ENCODE measurements at places on chromosomes 13 and 19. TPM values are rescaled to one million over a fixed set of nuclear protein-coding genes. Genes with fewer than 3 reads are reported as not detected.

DNA sequence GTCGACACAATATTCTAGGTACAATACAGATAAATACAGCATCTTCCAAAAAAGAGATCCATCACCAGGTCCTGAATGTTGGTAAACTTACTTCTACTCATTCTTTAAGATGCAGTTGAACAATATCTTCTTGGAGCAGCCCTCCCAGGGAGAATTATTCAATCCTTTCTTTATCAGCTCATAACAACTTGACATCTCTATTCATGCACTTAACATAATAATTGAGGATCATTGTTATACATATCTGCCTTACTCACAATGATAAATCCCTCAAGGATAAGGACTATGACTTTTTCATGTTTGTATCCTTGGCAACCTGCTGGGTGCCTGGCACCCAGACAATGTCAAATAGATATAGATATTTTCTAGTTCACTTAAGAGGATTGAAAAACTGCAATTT is 219.5 kb downstream of the POU4F1 start:
- H3K4me3 ChIP-seq, result no peak overlapping the region
- no peaks in the 10 kb centered on the region for H3K27me3 ChIP-seq
- H3K4me1 ChIP-seq, result no peaks in the 10 kb centered on the region
- DNase-seq, result no peak

SHD gene
- total RNA-seq, result 0.38 TPM

KBTBD6 gene
- total RNA-seq, result 3.8 TPM

DNA sequence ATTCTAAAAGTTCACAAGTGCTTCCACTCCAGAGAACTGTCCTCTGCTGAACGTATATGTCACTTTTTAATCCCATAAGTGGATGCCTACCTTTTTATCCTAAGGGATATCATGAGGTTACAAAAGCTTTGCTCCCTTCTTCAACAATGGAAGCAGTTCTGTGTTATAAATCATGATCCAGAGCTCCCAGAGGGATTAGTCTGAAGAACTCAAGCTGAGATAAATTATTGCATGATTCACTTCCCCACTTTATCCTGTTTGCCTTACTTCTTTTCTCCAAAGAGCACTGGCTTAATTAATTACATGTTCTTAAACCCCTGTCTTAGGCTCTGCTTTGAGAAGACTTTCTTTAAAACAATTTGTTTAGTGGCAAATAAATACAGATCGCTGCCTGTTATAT is 246.7 kb downstream of the PCDH17 start:
- no peak overlapping the region for H3K4me3 ChIP-seq
- no peak for DNase-seq
- no peaks in the 10 kb centered on the region for H3K27me3 ChIP-seq
- no peak overlapping the region for H3K27ac ChIP-seq

GRCh38 chr13:112686987-112687386 is 2.9 kb upstream of the ATP11A start:
- H3K36me3 ChIP-seq, result no peaks in the 10 kb centered on the region
- DNase-seq, result no peak
- H3K27ac ChIP-seq, result no peak overlapping the region

GRCh38 chr19:21133633-21134032 is 8.2 kb upstream of the ZNF431 start:
- H3K27me3 ChIP-seq, result no peaks in the 10 kb centered on the region
- H3K27ac ChIP-seq, result no peak overlapping the region
- no peak overlapping the region for H3K4me3 ChIP-seq
- H3K4me1 ChIP-seq, result peaks cover 5% of the 10 kb centered on the region
- no peaks in the 10 kb centered on the region for H3K36me3 ChIP-seq

DNA sequence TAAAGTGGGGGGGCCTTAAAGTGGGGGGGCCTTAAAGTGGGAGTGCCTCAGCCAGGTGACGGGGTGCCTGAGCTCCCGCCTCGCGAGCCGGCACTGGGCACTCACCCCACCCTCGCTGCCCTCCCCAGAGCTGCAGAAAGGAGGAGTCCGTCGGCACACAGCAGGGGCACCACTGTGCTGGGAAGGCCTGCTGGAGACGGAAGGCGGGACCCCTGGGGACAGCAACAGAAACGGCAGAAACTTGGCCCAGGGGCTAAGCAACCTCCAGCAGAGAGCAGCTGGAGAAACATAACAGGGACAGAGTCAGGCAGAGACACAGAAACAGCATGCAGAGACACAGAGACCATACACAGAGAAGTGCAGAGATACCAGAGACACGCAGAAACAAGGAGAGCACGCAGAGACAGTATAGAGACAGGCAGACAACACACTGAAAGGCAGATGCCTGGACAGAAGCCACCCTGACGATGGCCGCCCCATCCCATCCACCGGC is 7.9 kb downstream of the CFD start:
- peaks cover 20% of the 10 kb centered on the region for H3K4me1 ChIP-seq
- no peak overlapping the region for H3K4me3 ChIP-seq
- no peak overlapping the region for H3K27ac ChIP-seq
- no peaks in the 10 kb centered on the region for H3K27me3 ChIP-seq
- H3K36me3 ChIP-seq, result peaks cover 66% of the 10 kb centered on the region

DNA sequence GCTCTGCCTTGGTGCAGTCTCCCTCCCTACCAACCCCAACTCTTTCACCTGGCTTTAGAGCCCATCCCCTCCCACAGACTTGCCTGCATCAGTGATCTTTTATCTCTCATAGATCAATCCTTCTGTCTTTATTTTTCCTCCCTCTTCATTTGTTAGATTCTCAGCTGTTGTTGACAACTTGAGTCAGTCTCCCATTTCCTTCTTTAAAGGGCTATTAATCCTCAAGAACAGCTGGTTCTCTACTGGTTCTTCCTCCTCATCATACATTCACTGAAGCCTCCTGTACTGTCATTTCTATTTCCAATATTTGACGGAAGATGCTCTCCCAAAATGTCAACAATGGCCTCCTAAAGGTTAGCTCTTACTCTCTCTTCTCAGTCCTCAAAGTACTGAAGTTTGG is 408.2 kb downstream of the TBC1D4 start:
- no peaks in the 10 kb centered on the region for H3K4me1 ChIP-seq
- no peak overlapping the region for H3K4me3 ChIP-seq
- no peak for DNase-seq
- no peaks in the 10 kb centered on the region for H3K36me3 ChIP-seq
- H3K27ac ChIP-seq, result no peak overlapping the region

GRCh38 chr13:57582032-57582431 is 49.5 kb upstream of the PCDH17 start:
- no peak overlapping the region for H3K27ac ChIP-seq
- H3K36me3 ChIP-seq, result no peaks in the 10 kb centered on the region
- H3K4me1 ChIP-seq, result no peaks in the 10 kb centered on the region
- H3K27me3 ChIP-seq, result no peaks in the 10 kb centered on the region
- no peak overlapping the region for H3K4me3 ChIP-seq

- H3K27ac ChIP-seq, result no peak overlapping the region
- no peak for DNase-seq
- no peak overlapping the region for H3K4me3 ChIP-seq
- no peaks in the 10 kb centered on the region for H3K36me3 ChIP-seq
- H3K27me3 ChIP-seq, result no peaks in the 10 kb centered on the region
Observed at GRCh38 chr13:30329009-30329585, 21.7 kb upstream of the KATNAL1 start.

DNA sequence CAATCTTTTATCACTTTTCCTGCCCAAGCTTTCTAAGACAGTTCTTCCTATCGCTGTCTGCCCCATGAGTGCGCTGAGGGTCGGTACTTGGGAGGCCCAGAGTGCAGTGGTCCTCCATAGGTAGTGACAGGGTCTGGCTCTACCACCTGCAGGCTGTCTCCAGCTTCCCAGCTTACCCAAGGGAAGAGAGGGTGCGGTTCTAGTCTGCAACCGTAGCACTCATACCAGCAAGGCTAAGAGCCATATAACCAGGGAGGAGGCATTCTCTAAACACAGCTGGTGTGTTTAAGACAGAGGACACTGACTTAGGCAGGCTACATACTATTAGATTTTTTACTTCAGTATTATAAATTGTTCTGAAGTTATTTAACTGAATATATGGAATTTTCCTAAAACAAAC is 8.2 kb downstream of the PROZ start:
- H3K36me3 ChIP-seq, result peaks cover 15% of the 10 kb centered on the region
- no peaks in the 10 kb centered on the region for H3K27me3 ChIP-seq
- no peak for DNase-seq
- H3K4me1 ChIP-seq, result no peaks in the 10 kb centered on the region

OR4F17 gene
- not detected for total RNA-seq

DNA sequence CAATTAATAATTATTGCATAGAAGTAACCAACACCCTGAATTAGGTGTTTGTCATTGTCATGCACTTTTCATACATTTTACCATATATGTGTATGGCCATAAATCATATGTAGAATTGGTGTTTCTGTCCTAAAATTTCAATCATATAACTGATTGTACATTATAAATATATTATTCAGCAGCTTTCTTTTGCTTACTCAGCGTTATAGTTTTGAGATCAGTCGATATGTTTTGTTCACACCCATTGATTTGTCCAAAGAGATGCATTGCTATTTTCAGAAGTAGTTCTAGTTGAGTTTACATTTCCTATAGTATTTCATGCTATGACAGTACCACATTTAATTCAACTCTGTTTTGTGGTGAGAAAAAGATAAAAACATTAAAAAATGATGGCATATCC is 50.5 kb upstream of the PARP4 start:
- no peak for DNase-seq
- no peaks in the 10 kb centered on the region for H3K4me1 ChIP-seq
- no peaks in the 10 kb centered on the region for H3K27me3 ChIP-seq
- no peak overlapping the region for H3K4me3 ChIP-seq
- H3K27ac ChIP-seq, result no peak overlapping the region
- H3K36me3 ChIP-seq, result no peaks in the 10 kb centered on the region

GRCh38 chr19:15248648-15249527 is 16.6 kb upstream of the EPHX3 start:
- no peak overlapping the region for H3K4me3 ChIP-seq
- DNase-seq, result no peak
- H3K4me1 ChIP-seq, result no peaks in the 10 kb centered on the region

DNA sequence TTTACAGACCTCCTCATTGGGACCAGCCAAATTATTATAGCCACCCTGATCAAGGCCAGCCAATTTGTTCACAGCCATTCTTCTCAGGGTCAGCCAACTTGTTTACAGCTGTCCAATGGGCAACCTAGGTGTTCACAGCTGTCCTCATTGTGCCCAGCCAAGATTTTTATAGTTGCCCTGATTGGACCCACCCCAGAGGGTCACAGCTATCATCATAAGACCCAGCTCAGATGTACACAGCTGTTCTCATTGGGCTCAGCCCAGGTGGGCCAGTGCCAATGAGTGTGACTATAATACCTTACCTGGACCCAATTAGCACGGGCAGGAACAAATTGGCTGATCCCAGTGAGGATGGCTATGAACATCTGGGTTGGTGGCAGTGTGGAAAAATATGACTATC is 1151.8 kb downstream of the UQCRFS1 start:
- H3K36me3 ChIP-seq, result no peaks in the 10 kb centered on the region
- H3K27me3 ChIP-seq, result no peaks in the 10 kb centered on the region
- DNase-seq, result no peak
- no peaks in the 10 kb centered on the region for H3K4me1 ChIP-seq

SBSN gene
- not detected for total RNA-seq

GRCh38 chr13:110162866-110163658 is 143.9 kb downstream of the COL4A1 start:
- H3K36me3 ChIP-seq, result no peaks in the 10 kb centered on the region
- H3K27ac ChIP-seq, result no peak overlapping the region
- no peaks in the 10 kb centered on the region for H3K4me1 ChIP-seq
- H3K4me3 ChIP-seq, result no peak overlapping the region

- no peak overlapping the region for H3K27ac ChIP-seq
- peaks cover 9% of the 10 kb centered on the region for H3K4me1 ChIP-seq
- H3K4me3 ChIP-seq, result no peak overlapping the region
- H3K27me3 ChIP-seq, result no peaks in the 10 kb centered on the region
- no peak for DNase-seq
- peaks cover 12% of the 10 kb centered on the region for H3K36me3 ChIP-seq
Observed at GRCh38 chr19:55622242-55622969, 2.0 kb downstream of the ZNF784 start.

- H3K27ac ChIP-seq, result no peak overlapping the region
- H3K4me1 ChIP-seq, result no peaks in the 10 kb centered on the region
- no peak overlapping the region for H3K4me3 ChIP-seq
- DNase-seq, result no peak
- no peaks in the 10 kb centered on the region for H3K36me3 ChIP-seq
Observed at GRCh38 chr13:66530686-66531085, 699.5 kb downstream of the PCDH9 start.

- no peak overlapping the region for H3K4me3 ChIP-seq
- no peak overlapping the region for H3K27ac ChIP-seq
Observed at GRCh38 chr13:44617648-44618047, 41.5 kb upstream of the TSC22D1 start.

DNA sequence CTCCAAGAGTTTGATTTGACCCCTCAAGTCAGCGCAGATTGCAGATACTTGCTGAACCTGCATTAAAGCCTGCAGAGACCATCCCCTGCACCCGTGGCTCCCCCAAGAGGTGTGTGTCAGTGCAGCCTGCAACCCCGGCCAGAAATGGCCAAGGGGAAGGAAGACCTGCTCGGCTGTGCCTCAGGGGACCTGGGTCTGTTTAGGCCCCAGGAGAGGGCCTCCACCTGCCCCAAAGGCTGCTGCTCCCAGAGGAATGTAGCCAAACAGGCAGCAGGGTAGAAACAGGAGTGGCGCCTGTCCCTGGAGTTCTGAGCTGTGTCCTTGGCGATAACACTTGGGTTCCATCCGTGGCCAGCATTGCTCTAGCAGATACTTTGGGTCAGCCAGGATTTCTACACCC is 8.0 kb downstream of the POP4 start:
- peaks cover 7% of the 10 kb centered on the region for H3K4me1 ChIP-seq
- no peak overlapping the region for H3K4me3 ChIP-seq
- no peaks in the 10 kb centered on the region for H3K27me3 ChIP-seq
- peaks cover 70% of the 10 kb centered on the region for H3K36me3 ChIP-seq
- DNase-seq, result no peak
- no peak overlapping the region for H3K27ac ChIP-seq

DNA sequence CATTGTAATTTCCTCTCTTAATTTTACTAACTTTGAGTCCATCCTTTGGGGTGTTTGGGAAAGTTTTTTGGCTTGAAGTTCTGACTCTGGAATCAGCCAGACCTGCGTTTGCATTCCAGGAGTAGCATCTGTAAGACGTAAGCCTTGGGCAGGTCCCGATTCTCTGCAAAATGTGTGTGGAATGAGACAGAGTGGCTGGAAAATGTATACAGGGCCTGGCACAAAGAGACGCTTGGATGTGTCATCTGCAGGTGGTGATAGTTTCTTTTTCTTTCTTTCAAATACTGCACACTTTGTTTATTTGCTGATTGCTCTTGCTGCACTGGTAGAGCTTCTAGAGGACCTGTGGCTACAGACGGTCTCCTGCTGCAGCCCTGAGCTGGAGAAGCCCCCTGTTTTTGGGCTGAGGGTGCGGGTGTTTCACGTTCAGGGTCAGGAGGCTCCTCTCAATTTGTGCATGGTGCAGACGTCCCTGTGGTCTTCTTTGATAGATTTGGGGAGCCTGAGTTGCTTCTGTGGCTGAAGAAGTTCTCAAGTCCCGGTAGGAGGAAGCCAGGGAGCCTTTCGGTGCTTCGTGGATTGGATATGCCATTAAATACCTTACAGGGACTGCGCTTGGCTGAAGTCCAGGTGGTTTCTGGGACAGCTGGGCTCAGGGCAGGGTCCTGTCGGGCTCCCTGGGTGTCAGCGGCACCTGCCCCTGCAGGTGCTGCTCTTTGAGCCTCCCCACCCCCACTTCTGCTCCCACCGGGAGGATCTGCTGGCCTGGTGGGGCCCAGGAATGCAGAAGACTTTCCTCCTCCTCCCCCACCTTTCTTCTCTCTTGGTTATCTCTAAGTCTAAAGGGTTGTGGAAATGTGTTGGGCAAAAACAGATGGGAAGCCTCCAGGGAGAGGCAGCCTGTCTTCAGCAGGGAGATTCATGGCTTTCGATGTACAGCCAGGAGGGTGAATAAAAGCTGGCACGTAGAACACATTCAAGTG is 44.0 kb upstream of the GAS6 start:
- peaks cover 32% of the 10 kb centered on the region for H3K27me3 ChIP-seq
- no peaks in the 10 kb centered on the region for H3K4me1 ChIP-seq
- no peaks in the 10 kb centered on the region for H3K36me3 ChIP-seq
- no peak overlapping the region for H3K4me3 ChIP-seq
